ENCODE measurements at places on chromosomes 11 and 22.
A peak's percentile ranks its signal among the peaks of the same experiment; 100 is the strongest.

DNA sequence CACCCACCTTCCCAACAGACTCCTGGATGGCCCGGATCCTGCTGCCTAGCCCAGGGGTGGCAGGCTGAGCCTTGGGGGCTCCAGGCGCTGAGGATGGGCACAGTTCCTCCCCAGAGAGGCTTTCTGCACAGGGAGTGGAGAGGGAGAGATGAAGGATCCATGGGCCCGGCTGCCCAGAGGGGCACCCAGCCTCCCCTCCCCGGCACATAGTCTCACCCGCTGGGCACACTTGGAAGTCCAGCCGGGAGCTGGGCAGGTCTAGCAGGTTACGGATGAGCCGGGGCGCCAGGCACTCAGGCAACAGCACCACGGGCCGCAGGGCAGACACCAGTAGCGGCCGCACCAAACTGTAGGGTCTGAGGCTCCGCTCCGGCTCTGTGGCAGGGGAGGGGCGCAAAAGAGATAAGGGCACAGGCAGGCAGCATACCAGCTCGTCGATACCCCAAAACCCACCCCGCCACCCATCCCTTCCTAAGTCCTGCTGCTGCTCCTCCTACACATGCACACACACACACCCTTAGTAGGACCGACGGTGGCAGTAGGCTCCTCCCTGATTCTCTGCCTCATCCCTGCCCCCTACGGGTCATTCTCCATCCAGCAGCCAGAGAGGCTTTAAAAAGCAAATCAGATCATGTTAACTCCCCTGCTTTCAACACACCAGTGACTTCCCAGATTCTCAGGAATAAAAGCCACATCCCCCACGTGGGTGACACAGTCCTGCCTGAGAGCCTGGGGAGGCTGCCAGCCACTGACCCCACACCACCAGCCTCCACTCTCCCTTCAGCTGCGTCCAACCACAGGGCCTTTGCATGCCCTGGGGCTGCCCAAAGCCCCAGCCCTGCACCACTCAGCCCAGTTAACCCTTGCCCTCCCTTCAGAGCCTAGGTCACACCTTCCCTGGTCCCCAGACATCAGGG lies 6.5 kb upstream of the MFNG start:
- no peak for DNase-seq

- DNase-seq, result no peak
Observed at GRCh38 chr11:122368796-122369195, 252.8 kb upstream of the BLID start.

- DNase-seq, result no peak
Observed at GRCh38 chr22:44412136-44412731, 85.8 kb downstream of the RTL6 start.

DNA sequence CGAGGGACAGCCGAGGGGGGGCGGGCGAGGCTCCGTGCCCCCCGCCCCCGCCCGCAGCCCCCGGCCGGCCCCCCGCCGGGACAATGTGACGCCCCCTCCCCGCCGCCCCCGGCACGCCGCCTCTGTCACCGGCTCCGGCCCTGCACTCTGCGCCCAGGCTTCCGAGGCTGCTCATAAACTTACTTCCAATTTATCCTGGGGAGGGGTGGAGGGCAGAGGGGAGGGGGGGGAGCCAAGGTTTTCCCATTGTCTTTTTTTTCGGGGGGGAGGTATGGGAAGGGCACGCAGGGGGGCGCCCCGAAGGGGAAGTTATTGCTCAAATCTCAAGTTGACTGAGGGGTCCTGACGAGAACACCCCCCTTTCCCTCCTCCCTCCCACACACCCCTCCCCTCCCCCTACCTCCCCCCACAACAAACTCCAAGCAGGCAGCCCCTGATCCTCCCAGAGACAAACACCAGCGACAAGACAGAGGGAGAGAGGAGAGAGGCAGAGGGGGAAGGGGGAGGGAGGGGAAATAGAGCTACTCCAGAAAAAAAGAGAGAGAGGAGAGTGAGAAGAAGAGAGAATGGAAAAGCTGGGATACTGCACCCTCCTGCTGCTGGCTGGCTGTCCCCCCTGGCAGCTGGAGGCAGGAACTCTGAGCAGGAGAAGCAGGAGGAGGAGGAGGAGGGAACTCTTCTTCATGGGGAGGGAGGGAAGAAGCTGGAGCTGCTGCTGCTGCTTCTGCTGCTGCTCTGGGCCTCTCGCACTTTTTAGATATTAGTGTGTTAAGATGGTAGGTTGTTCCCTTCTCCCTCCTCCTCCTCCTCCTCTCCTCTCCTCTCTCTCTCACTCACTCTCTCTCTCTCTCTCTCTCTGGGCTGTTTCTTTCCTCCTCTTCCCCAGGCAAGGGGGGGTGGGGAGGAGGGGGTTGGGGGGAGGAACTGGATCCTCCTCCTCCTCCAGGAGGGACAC lies 631 bp downstream of the PHF21A start:
- DNase-seq, result peak; percentile 49

DNA sequence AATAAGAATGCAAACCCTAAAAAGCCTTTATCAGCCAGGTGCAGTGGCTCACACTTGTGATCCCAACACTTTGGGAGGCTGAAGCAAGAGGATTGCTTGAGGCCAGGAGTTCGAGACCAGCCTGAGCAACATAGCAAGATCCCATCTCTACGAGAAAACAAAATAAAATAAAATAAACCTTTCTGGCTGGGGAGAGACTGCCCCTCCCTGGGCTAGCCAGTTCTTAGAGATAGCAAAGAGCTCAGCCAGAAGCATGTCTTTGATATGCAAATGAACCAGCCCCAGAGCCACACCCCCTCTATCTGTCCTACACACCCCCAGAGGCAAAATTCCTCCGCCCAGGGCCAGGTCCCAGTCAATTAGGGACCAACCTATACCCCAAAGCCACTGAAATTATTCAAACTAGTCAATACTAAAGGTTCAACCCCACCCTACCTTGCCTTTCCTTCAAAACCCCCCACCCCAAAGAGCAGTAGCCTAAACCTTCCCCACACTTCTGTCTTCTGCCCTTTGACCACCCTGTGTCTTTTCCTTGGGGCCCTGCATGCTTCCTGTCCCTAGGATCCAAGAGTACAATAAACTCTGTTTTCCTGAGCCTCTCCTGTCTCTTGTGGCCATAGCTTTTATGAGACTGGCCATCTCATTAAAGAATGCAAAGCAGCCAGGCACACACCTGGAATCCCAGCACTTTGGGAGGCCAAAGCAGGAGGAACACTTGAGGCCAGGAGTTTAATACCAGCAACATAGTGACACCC lies 37.3 kb upstream of the CXCR5 start:
- no peak for DNase-seq

GRCh38 chr22:24400726-24401596 lies 26.4 kb upstream of the ADORA2A start:
- DNase-seq, result no peak

- DNase-seq, result no peak
Observed at GRCh38 chr11:111909378-111909777, 2.2 kb downstream of the CRYAB start.

DNA sequence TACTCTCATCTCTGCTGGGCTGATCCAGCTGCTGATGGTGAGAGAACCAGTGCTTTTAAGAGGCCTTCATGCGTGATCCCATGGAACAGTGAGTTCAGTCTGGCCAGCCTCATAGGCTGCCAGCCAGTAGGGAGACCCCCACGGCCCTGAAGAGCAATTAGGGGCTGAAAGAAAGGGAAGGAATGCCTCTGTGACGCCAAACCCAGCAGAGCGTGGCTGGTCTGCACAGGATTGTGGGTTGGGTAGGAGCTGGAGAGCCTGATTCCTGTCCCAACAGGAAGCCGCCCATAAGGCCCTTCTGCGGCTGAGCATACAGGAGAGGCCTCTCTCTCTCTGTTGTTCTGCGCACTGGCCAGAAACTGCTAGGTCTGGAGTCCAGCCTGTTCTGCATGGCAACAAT lies 181.5 kb upstream of the E2F8 start:
- no peak for DNase-seq

GRCh38 chr11:124884869-124885479 lies 12.7 kb downstream of the ROBO4 start:
- DNase-seq, result no peak

GRCh38 chr22:30234786-30235470 lies 11.6 kb downstream of the LIF start:
- no peak for DNase-seq

DNA sequence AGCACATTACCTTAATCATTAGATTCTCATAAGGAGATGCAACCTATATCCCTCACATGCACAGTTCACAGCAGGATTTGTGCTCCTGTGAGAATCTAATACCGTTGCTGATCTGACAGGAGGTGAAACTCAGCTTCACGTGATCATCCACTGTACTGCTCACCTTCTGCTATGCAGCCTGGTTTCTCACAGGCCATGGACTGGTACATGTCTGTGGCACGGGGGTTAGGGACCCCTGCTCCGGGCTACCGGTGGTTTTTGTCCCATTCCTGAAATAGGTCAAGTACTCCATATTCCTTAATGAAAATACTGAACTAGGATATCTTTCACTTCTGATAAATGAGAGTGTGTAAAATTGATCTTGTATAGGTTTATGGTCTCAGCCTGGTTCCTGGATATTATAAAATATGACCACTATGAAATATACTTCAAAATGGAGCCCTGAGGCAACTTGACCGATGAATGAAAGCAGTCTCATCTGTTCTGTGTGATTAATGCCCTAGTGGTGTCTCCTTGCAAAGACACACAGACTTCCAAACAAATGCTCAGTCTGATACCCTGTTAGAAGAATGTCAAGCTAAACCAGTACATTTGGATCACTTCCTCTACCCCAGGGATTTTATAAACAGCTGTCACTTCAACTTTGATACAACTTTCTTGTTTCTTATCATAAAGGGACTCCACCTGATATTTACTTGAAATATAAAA lies 492.9 kb upstream of the ANO3 start:
- no peak for DNase-seq

GRCh38 chr22:24727218-24727851 lies 47.2 kb downstream of the PIWIL3 start:
- DNase-seq, result no peak

GRCh38 chr11:75981546-75981945 lies 166.5 kb downstream of the UVRAG start:
- no peak for DNase-seq

- DNase-seq, result no peak
Observed at GRCh38 chr22:38834215-38834953, 9.4 kb downstream of the NPTXR start.

- no peak for DNase-seq
Observed at GRCh38 chr11:15720460-15720859, 605.7 kb downstream of the INSC start.

DNA sequence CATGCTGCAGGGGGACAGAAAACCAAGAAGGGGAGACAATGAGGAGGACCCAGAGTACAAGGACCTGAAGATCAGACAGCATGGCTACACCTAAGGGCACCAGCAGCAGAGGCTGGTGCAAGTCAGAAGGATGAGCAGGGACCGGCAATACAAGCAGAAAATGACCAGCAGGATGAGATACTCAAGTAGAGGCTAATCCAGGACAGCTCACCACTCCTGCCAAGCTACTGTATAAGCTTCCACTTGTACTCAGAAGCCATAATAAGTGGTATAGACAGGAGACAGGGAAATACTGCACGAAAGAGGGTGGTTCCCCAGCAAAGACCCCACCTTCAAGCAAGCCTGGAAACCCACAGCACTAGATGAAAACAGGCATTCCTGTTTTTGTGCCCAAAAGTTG lies 138.7 kb upstream of the ZC3H12C start:
- DNase-seq, result no peak

DNA sequence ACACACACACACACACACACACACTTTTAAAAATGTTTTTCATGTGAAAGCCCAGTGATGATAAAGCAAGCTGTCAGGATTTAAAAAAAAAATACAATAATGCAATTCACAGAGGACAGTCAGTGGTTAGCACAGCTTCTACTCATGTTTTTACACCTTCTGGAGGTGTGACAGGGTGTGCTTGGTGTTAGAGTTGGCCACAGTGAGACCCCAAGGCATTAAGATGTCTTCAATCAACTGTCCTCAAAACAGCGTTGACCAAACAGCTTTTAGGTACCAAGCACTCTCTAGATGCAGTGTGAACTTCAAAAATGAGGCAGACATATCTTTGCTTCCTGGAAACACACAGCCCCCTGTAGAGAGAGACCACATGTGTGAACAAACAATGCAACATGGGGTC lies 166.4 kb upstream of the TBCEL start:
- no peak for DNase-seq

DNA sequence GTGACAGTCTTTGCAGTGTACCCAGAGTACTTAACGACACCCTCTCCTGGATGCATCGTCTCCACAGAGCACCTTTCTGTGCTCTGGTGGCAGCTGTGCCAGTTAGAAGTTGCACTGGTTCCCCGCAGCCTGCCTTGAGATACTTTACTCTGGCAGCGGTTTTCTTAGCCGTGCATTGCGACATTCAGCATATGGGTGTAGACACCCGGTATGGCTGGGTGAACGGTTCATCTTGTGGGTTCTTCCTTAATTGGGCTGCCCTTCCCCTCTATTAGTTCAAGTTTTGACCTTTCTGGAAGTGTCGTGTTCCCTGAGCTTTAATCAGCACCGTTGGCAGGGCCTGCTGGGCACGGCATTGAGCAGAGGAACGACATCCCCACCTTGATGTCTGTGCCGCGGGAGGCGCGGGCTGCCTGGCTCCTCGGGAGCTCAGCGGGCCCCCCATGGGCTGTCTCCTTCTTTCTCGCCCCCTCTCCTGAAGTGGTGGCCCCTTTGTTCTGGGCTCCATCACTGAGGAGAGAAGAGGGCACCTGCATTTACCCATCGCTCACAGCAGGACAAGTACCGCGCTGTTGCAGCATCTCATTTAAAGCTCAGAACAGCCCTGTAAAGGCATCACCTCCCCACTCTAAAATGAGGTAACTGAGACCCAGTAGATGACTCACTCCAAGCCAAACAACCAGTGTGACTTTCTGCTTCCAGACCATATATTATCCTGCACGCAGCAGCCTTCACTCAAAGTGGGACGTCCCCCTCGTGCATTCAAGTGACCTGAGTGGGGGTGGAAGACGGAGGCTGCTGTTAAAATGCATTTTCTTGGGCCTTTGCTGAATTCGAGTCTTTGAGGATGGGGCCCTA lies 13.3 kb downstream of the FAM83F start:
- no peak for DNase-seq

DNA sequence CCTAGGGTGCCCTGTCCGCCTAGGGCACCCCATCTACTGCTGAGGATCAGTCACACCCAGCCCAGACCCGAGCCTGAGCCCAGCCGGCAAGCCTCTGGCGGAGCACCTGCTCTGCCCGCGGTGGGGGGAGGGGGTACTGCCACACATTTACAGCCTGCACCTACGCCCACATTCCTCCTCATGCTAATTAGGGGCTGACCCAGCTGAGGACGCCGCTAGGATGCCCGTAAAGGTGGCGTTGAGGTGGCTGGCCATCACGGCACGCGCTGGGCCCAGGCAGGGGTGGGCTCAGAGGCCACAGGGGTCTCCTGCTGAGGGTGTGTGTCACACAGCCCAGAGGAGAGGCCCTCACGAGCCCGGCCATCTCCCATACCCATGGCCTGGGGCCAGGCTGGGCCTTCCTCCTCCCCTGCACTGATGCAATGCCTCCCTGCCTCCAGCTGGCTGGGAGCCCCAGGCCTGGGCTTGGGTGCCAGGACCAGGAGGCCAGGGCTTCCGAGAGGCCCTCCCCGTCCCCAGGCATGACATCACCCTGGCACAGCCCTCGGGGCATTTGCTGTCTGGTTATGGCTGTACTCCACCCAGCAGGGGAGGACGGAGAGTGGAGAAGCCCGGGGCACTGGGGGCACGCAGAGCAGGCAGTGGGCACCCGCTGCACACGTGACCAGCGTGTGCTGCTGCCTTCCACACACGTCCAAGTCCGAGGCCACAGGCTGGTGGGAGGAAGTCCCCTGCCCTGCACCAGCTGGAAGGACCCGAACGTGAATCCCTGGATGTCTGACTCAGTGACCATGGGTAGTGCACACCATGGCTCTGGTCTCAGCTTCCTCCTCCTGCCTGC lies 12.7 kb downstream of the DUSP8 start:
- no peak for DNase-seq

GRCh38 chr22:46105494-46106278 lies 44.6 kb upstream of the PPARA start:
- DNase-seq, result no peak

Measured in GDM1 (cell line).